ENCODE measurements at places on chromosomes 2 and 18. TPM values are rescaled to one million over a fixed set of nuclear protein-coding genes. Genes with fewer than 3 reads are reported as not detected.

IL37 gene
- total RNA-seq: not detected

CLEC4F gene
- not detected for total RNA-seq

MC2R gene
- not detected for total RNA-seq

GRCh38 chr2:169684135-169684565, 10.1 kb downstream of the CFAP210 start:
- no peak overlapping the region for H3K4me3 ChIP-seq
- no peaks in the 10 kb centered on the region for H3K4me1 ChIP-seq
- no peaks in the 10 kb centered on the region for H3K27me3 ChIP-seq
- H3K36me3 ChIP-seq: no peaks in the 10 kb centered on the region
- no peak overlapping the region for H3K27ac ChIP-seq

PNKD gene
- total RNA-seq: 58.1 TPM

GRCh38 chr2:175605640-175606009, 396.4 kb downstream of the LNPK start:
- DNase-seq: no peak
- H3K36me3 ChIP-seq: no peaks in the 10 kb centered on the region
- no peak overlapping the region for H3K27ac ChIP-seq
- no peak overlapping the region for H3K4me3 ChIP-seq

ABCB11 gene
- total RNA-seq: 0.12 TPM

DNA sequence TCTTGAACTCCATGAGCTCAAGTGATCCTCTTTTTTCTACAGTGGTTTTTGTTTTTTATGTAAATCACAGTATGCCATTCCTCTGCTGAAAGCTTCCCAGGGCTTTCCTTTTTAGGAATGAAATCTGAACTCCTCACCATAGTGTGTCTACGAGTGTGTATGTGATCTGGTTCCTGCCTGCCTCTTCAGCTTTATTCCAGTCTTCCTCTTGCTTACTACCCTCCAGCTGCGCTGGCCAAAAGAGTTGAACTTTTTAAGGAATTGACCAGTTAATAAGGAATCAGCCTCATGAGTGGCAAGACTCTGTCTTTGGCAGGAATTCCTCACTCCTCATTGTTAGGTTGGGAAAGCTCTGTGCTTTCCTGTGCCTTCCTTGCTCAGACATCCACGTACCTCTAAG, 4.0 kb downstream of the CCT7 start:
- DNase-seq: no peak
- peaks cover 43% of the 10 kb centered on the region for H3K36me3 ChIP-seq
- peaks cover 19% of the 10 kb centered on the region for H3K4me1 ChIP-seq
- H3K4me3 ChIP-seq: no peak overlapping the region

GRCh38 chr2:149167941-149168340, 129.4 kb downstream of the LYPD6B start:
- peaks cover 46% of the 10 kb centered on the region for H3K4me1 ChIP-seq
- H3K27me3 ChIP-seq: no peaks in the 10 kb centered on the region
- no peak overlapping the region for H3K4me3 ChIP-seq
- DNase-seq: no peak
- H3K36me3 ChIP-seq: no peaks in the 10 kb centered on the region

DNA sequence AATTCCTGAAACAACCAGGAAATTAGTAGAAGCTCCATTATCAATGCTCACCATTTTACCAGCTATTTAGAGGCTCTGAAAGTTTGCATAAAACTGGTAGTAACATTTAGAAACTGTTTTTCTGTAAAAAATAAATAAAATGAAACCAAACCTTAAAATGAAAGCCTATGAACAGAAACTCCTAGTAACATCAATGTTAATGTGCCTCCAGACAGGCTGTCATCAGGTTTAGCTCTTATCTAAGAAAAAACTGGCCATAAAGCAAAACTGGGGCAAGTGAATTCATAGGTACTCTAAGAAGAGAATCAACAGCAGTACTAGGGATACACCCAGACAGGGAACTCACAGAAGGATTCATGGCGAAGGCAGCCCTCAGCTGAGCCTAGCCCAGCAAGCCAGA, 8.0 kb downstream of the E2F6 start:
- peaks cover 32% of the 10 kb centered on the region for H3K36me3 ChIP-seq
- H3K27ac ChIP-seq: no peak overlapping the region
- no peak for DNase-seq
- no peaks in the 10 kb centered on the region for H3K27me3 ChIP-seq
- no peak overlapping the region for H3K4me3 ChIP-seq

DNA sequence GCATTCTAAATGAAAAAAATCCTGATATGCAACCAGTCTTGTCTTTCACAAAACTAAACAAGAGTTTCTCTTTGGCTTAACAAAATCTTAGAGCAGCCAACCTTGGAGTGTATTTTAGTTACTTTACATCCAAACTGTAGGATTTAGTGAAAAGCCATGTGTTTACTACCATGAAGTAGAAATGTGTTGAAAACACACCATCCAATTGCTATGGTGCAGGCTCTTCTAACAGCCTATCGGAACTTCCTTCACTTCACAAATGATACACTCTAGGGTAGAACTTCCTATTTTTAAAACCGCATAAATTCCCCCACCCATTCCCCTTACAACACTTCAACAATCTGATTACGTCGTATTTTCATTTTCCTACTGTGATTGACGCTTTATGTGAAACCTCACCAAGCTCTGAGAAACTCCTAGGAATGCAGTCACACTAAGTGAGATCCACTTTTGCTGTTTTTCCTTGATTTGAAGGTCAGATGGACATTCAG, 74.4 kb upstream of the MAP4K4 start:
- no peak overlapping the region for H3K4me3 ChIP-seq
- no peaks in the 10 kb centered on the region for H3K4me1 ChIP-seq
- DNase-seq: no peak
- no peak overlapping the region for H3K27ac ChIP-seq

- no peaks in the 10 kb centered on the region for H3K36me3 ChIP-seq
- no peaks in the 10 kb centered on the region for H3K4me1 ChIP-seq
- no peaks in the 10 kb centered on the region for H3K27me3 ChIP-seq
These were observed 90.3 kb upstream of the SNTG2 start for GRCh38 chr2:860259-860855.

- no peaks in the 10 kb centered on the region for H3K27me3 ChIP-seq
- peaks cover 8% of the 10 kb centered on the region for H3K4me1 ChIP-seq
- no peaks in the 10 kb centered on the region for H3K36me3 ChIP-seq
- no peak overlapping the region for H3K27ac ChIP-seq
- H3K4me3 ChIP-seq: no peak overlapping the region
- DNase-seq: no peak
These were observed 75.9 kb downstream of the SFXN5 start for GRCh38 chr2:72995430-72996116.

GRCh38 chr18:40985436-40985835, 969.6 kb upstream of the PIK3C3 start:
- no peak overlapping the region for H3K27ac ChIP-seq
- H3K4me3 ChIP-seq: no peak overlapping the region
- H3K27me3 ChIP-seq: no peaks in the 10 kb centered on the region
- H3K4me1 ChIP-seq: no peaks in the 10 kb centered on the region
- H3K36me3 ChIP-seq: no peaks in the 10 kb centered on the region

ATP8B1 gene
- total RNA-seq: 15.9 TPM

DNA sequence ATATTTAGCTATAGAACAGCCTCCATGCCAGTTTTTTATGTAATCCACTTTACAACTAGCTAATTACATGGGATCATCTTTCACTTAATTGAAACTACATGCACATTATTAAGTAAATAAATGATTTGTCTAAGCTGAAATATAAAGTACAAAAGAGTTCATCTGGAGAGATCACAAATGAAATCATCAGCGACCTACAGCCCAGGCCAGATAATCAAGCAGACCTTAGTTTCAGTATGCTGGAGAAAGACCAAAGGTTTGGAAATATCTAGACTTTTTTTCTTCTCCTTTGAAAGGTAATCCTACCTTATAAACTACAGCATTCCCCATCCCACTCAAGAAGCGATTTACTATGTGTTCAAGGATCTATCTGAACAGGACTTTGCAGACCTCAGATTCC, 26.5 kb downstream of the FIGN start:
- DNase-seq: no peak
- H3K4me3 ChIP-seq: no peak overlapping the region
- H3K27ac ChIP-seq: no peak overlapping the region
- peaks cover 49% of the 10 kb centered on the region for H3K27me3 ChIP-seq
- no peaks in the 10 kb centered on the region for H3K4me1 ChIP-seq
- no peaks in the 10 kb centered on the region for H3K36me3 ChIP-seq

SCYGR6 gene
- not detected for total RNA-seq

GRCh38 chr2:168469281-168469988, 13.4 kb downstream of the CERS6 start:
- H3K27ac ChIP-seq: no peak overlapping the region
- no peaks in the 10 kb centered on the region for H3K4me1 ChIP-seq
- DNase-seq: no peak
- no peaks in the 10 kb centered on the region for H3K27me3 ChIP-seq

- H3K36me3 ChIP-seq: no peaks in the 10 kb centered on the region
- H3K4me1 ChIP-seq: peaks cover under 1% of the 10 kb centered on the region
- H3K4me3 ChIP-seq: no peak overlapping the region
- H3K27ac ChIP-seq: no peak overlapping the region
- no peaks in the 10 kb centered on the region for H3K27me3 ChIP-seq
These were observed 34.6 kb downstream of the DNAH6 start for GRCh38 chr2:84550916-84551315.

DNA sequence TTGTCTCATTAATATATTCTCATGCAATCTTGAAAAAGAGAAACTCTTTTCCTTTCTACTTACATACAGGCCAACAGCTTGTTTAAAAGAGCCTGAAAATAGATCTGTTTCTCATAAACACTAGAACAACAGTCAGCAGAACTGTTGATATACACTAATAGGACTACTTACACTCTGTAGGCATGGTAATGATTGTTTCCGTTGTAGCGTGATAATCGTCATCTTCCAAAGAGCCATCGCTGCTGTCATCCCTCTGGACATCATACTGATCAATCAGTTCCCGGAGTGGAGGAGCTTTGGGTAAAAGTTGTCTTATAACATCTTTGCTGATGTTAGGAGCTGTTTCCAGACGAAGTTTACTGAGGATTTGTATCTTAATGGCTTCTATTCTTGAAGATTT, 476 bp downstream of the MSTN start:
- H3K36me3 ChIP-seq: no peaks in the 10 kb centered on the region
- no peak overlapping the region for H3K4me3 ChIP-seq
- no peak for DNase-seq
- H3K27ac ChIP-seq: no peak overlapping the region
- no peaks in the 10 kb centered on the region for H3K27me3 ChIP-seq
- H3K4me1 ChIP-seq: no peaks in the 10 kb centered on the region

GRCh38 chr18:13382366-13382953, 163.9 kb downstream of the LDLRAD4 start:
- no peak overlapping the region for H3K4me3 ChIP-seq
- no peaks in the 10 kb centered on the region for H3K36me3 ChIP-seq
- H3K27me3 ChIP-seq: no peaks in the 10 kb centered on the region
- no peak for DNase-seq
- no peaks in the 10 kb centered on the region for H3K4me1 ChIP-seq

NCKAP1 gene
- 115 TPM for total RNA-seq

RPRM gene
- total RNA-seq: not detected

DNA sequence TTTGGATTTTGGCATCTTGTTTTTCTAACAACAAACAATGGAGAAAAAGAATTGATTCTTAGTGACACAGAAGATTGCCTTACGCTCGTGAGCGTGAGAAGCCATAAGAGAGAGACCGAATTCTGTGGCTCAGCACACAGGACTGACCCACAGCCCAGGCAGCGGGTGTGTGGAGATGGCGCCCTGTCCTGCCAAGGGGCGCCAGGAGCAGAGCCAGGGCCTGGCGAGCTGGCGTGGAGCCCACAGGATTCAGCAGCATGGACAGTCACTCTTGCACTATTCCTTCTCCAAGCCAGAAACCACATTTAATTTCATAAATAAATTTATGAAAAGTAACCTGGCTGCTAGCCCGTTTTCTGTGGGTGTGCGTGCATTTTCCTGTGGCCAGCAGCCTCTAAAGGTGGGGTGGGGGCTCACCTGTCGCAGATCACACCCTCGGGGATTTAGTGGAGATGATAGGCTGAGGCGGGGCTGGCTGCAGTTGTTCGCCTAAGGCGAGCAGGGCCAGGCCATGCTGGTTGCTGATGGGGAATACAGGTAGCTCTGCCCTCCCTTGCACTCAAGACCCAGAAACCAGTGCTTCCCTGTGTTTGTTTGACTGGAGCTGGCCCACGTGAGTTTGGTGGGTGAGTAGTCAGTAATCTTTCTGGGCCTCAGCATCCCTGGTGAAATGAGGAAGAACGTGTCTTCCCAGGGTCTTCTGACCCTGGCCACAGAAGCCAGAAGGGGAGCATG, 46.2 kb downstream of the FAM168B start:
- H3K27me3 ChIP-seq: no peaks in the 10 kb centered on the region
- no peak overlapping the region for H3K27ac ChIP-seq
- no peaks in the 10 kb centered on the region for H3K4me1 ChIP-seq
- no peak overlapping the region for H3K4me3 ChIP-seq
- DNase-seq: no peak

GRCh38 chr2:28028025-28028424, 137.5 kb downstream of the BABAM2 start:
- no peak overlapping the region for H3K27ac ChIP-seq

DNA sequence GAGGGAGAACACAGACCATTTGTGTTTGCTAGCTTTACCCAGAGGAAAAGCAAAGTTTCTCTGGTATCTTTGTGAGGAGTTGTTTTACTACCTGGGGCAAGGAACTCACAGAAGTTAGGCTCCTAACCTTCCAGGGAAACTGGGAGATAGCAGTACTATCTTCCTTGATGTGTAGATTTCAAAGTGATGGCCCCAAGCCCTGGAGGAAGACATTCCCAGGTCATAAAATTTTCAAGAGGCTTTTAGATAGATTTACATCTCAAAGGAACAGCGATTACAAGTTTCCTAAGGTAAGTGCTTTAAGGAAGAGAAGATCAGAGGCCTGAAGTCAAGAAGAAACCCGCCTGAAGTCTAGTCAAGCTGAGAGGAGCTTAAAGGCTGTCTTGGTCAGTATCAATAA, 1187.8 kb upstream of the TMEFF2 start:
- H3K4me3 ChIP-seq: no peak overlapping the region
- DNase-seq: no peak
- H3K27ac ChIP-seq: no peak overlapping the region
- H3K27me3 ChIP-seq: no peaks in the 10 kb centered on the region

TMEM169 gene
- 0.42 TPM for total RNA-seq

DNA sequence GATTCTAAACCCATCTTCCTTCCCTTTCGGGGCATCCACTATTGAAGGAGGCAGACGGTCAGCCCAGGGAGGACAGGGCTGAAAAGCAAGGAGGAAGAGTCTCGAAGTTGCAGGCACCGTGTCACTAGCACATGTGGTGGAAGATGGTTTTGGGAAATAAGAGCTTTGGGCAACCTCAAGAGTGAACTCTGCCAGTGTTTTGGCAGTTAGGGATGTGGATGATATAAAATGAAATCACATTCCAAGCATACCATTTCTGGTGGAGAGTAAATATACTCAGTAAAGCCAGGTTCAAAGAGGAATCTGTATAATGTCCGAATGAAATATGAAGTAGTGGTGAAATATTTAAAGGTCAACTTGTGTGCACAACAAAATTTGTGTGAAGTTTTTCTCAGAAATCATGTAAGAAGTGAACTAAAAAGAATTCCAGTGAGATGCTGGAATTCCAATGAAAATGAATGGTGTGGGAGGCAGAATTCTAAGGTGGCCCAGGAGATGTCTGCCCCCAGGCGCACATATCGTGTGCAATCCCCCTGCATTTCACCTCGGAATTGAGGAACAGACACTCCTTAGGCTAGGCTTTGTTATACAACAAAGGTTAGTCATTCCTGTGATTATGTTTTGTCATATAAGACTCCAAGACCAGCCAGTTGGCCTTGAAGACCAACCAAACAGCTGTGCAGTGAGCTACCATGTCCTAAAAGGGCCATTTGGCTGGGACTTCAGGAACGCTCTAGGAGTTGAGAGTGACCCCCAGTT, 147.1 kb downstream of the SH3BP4 start:
- H3K27ac ChIP-seq: no peak overlapping the region
- H3K4me1 ChIP-seq: no peaks in the 10 kb centered on the region
- H3K27me3 ChIP-seq: no peaks in the 10 kb centered on the region

GRCh38 chr2:182655750-182656149, 60.3 kb upstream of the DNAJC10 start:
- no peaks in the 10 kb centered on the region for H3K4me1 ChIP-seq
- no peak for DNase-seq
- H3K36me3 ChIP-seq: no peaks in the 10 kb centered on the region
- no peak overlapping the region for H3K27ac ChIP-seq
- no peaks in the 10 kb centered on the region for H3K27me3 ChIP-seq

Data from HCT116 (cell line).